ENCODE measurements at places on chromosomes 1 and 21. TPM values are rescaled to one million over a fixed set of nuclear protein-coding genes. Genes with fewer than 3 reads are reported as not detected.

CR1L gene
- not detected for polyA plus RNA-seq

ARHGAP29 gene
- 0.81 TPM for polyA plus RNA-seq

RGSL1 gene
- not detected for polyA plus RNA-seq

SYTL1 gene
- 26.9 TPM for polyA plus RNA-seq

AKNAD1 gene
- polyA plus RNA-seq = not detected

CTSS gene
- 2,349 TPM for polyA plus RNA-seq

FCRL2 gene
- polyA plus RNA-seq = not detected

SV2A gene
- polyA plus RNA-seq = 0.17 TPM

GRCh38 chr21:41483415-41483814 is 24.5 kb downstream of the TMPRSS2 start:
- DNase-seq = no peak

GRCh38 chr1:175045519-175045918 is 22.1 kb upstream of the TNN start:
- no peak for DNase-seq

- DNase-seq = peak; percentile 58
Observed at GRCh38 chr1:231460614-231461013, 38.5 kb upstream of the EGLN1 start.

GRCh38 chr21:36255663-36256062 is 64.3 kb upstream of the MORC3 start:
- no peak for DNase-seq

DNA sequence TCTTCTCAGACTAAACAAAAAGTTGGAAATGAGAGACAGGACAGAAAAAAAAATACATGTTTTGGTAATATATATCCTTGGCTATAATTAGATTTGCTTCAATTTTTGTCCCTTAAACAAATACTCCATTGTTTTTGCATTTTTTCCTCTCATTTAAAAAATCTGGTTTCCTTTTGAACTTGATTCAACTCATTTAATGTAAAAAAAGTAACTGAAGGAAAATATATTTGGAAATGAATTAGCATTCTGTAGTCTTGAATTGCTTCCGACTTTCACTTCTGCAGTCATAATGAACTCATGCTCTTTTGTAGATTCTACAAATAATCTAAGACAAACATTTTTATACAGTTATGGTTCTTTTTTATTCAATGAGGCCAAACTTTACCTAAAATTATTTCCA is 309.1 kb downstream of the HMCN1 start:
- DNase-seq = no peak

DNA sequence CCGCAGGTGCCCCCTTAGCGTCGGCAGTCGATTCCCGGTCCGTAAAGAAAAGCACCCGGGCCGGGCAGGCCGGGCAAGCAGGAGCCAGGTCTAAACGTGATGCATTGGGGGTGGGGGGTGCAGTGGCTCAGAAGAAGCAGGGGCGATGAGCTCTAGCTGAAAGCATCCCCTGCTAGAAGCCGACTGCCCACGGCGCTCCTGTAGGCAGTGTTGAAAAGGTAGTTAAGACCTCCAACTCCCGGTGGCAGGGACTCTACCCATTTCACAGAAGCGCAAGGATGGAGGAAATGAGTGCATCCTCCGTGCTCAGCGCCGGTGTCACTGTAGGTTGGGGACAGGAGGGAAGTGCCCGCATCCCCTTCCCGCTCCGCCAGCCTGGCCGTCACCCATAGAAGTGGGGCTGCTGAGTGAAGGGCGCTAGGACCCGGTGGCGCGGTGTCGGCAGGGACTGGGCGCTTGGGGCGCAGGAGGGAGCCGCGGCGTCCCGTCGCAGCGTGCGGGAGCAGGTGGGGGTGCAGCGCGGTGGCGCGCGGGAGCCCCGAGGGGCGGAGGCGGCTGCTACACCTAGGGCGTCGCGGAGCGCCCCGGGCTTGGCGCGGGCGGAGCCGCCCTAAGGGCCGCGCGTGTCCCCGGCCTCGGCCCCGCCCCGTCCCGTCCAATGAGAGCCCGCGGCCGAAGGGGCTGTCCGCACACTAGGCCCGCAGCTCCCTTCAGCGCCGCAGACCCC is at the start of gene WNT2B:
Gene WNT2B (plus strand): TSS at position 688 of the 727 bp plus-strand sequence. CDS start 298 bp downstream, outside the sequence.
- peak; percentile 21 for DNase-seq

DNA sequence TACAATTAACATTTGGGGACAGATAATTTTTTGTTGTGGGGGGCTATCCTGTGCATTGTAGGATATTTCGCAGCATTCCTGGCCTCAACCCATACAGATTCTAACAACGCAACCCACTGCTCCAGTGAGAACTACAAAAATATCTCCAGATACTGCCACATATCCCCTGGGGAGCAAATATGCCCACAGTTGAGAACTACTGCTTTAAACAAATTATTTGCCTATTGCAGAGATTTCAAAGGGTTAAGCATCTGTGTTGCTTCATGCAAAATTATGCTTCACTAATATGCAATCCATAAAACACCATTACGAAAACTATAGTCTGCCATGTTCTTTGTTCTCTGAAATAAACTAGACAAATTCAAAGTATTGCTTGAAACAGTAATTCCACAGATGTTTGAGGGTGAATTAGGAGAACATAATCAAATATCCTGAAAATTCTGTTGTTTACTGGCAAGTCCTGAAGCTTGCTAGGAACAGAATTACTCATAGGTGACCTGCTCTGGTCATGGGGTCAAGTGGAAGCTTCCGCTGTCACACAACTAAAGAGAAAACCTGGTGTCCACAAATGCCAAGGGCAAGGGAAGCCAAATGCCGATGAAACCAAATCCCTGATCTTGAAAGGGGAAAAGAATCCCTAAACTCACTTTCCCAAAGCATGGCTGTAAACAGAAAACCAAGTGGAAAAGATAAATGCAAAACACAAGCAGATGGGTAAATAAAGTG is 149.4 kb downstream of the RERE start:
- no peak for DNase-seq

GRCh38 chr1:61448914-61449313 is 276.0 kb downstream of the TM2D1 start:
- DNase-seq = no peak

DNA sequence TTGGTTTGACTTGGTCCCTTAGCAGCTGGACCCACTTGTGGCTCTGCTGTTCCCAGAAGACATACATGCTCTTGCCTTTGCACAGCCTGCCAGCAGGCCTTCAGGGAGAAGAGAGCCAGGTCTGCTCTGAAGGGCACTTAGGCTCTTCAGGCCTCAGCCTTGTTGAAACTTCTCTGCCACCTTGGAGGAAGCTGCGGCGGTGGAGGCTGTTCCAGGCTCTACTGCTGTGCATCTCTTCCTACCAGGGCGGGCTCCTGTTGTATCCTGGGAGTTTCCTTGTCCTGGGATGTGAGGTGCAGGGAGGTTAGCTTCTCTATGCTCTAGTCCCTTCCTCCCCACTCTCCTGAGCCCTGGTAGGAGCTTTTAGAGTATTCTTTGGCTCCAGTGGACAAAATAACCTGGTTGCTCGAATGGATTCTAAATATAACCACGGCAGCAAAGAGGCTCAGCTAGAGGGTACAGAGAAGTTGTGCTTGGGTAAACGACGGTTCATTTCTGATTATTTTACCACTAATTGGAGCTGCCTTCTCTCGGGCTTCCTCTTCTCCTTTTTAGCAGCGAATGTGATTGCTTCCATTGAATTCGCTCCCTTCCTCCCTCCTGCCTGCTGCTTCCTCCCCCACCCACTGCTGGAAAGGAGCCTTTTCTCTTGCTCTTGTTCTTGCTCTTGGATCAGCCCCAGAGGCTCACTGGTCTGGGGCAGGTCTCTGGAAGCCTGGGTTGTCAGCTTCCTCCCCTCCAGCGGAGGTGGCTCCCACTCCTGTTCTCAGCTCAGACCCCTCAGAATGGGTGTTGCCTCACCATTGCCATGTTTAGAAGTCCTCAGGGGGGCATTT is 126.6 kb upstream of the CACNA1E start:
- DNase-seq = no peak

GRCh38 chr1:231757101-231757404 is 130.5 kb downstream of the DISC1 start:
- no peak for DNase-seq

- DNase-seq = no peak
Observed at GRCh38 chr1:181341026-181341632, 142.2 kb upstream of the CACNA1E start.

GRCh38 chr1:166822385-166822784 is 16.9 kb upstream of the POGK start:
- DNase-seq = no peak

- peak; percentile 27 for DNase-seq
Observed at GRCh38 chr1:94025383-94026340, 95.3 kb downstream of the ABCA4 start.

DNA sequence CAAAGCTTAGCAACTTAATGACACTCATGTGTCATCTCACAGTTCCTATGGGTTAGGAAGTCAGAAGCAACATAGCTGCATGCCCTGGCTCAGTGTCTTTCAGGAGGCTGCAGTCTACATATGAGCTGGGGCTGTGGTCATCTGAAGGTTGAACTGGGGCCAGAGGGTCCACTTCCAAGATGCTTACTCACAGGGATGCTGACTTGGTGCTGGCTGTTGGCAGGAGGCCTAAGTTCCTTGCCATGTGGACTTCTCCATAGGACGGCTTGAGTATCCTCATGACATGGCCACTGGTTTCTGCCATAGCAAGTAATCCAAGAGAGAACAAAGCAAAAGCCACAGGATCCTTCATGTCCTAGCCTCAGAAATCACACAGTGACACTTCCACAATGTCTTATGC is 12.1 kb upstream of the FAM43B start:
- DNase-seq = no peak

DNA sequence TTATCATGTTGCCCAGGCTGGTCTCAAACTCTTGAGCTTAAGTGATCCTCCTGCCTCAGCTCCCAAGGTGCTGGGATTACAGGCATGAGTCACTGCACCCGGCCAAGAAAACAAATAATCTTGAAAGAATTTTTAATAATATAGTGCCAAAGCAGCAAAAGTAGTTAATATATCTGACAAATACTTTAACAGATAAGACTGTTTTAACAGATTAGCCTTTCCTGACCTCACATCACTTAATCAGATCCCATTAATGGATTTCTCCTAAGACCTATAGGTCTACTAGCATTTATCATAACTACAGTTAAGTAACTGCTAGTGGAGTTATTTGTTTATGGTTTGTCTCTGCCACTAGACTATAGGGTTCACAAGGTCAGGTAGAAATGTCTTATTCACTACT is 61.1 kb upstream of the HP1BP3 start:
- DNase-seq = no peak

GRCh38 chr21:42760361-42760950 is 107.0 kb downstream of the PDE9A start:
- DNase-seq = no peak
